ENCODE measurements at places on chromosomes 4 and X. TPM values are rescaled to one million over a fixed set of nuclear protein-coding genes. Genes with fewer than 3 reads are reported as not detected.

- DNase-seq, result peak; percentile 64
These were observed 104.1 kb downstream of the PHOX2B start for GRCh38 chr4:41644288-41644914.

GRCh38 chrX:20181598-20182329 is 40.1 kb upstream of the EIF1AX start:
- DNase-seq, result no peak

GRCh38 chrX:132200976-132201375 is 18.3 kb downstream of the RAP2C start:
- DNase-seq, result no peak

TEX13D gene
- not detected for polyA plus RNA-seq

GRCh38 chr4:145435646-145436045 is 46.0 kb upstream of the SMAD1 start:
- DNase-seq, result no peak

- DNase-seq, result no peak
These were observed 127.6 kb downstream of the EIF4E start for GRCh38 chr4:98801259-98801725.

DNA sequence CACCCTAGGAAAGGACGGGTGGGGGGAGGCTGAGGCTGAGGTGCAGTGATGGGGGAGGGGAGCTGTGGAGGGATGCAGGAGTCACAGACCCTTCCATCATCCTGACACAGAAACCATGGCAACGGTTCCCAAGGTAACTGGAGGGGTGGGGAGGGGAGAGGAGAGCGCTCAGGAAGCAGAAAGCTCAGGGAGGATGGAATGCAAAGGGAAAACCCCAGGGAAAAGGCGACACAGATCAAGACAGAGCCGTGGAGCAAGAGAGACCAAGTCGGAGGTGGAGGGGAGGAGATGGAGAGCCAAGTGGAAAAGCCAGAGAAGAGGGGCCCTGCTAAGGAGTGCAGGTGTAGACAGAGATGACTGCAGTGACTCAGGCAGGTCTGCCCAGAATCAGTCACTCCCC is 14.5 kb downstream of the L1CAM start:
- no peak for DNase-seq

COL4A5 gene
- 0.92 TPM for polyA plus RNA-seq

- DNase-seq, result no peak
These were observed 142.6 kb upstream of the SCML1 start for GRCh38 chrX:17594693-17595092.

DNA sequence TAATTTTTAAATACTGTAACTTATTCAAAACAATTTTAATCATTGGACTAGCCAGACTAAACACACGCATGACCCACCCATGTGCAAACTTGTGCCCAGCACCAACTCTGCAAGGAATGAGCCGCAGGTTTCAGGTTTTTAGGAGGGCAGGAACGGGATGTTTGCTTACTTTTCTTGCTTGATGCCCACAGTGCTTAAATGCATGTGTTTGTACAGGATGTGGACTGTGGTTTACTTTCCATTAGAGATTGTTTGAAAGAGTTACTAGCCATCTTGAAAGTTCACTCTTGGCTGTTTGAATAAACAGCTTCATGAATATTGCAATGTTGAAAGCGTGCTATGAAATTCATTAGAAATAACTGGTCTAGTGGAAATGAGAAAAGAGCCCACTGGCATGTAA is 83.3 kb downstream of the STK32B start:
- no peak for DNase-seq

GRCh38 chr4:76535603-76536372 is 100.8 kb downstream of the SHROOM3 start:
- DNase-seq, result no peak

- DNase-seq, result no peak
These were observed 381 bp downstream of the TXK start for GRCh38 chr4:48133669-48134068.

GRCh38 chr4:141081921-141082395 is 51.3 kb downstream of the RNF150 start:
- DNase-seq, result no peak

DNA sequence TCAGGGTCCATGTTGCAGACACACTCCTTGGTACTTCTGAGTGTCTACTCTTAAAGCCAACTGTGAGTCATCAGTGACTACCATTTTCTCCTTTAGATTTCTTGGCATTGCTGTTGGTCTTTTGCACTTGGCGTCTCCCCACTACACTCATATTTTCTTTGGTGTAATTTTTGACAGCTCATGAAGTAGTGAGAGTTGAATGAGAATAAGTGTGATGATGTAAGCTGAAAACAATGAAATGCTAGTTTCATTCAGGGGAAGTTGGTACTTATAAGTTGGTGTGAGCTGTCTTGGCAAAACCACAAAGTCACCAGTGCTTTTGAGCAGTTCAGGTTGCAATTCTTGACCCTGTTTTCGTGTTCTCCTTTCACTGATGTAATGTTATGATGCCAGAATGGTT is 142.9 kb upstream of the ARX start:
- DNase-seq, result no peak

DNA sequence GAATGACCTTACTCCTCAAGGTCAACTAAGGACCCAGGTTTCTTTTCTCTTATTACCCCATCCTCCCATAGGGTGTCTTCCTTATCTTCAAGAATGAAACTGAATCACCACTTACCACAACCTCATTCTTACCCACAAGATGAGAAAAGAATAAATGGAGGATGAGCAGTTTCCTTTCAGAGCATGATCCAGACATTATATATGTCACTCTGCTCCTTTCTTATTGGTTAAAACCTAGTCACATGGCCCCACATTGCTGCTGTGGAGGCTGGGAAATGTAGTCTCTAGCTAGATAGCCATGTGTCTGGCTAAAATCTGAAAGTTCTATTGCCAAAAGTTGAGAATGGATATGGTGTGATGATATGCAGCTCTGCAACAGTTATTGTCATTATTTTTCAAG is 62.4 kb upstream of the RAI2 start:
- DNase-seq, result no peak

DNA sequence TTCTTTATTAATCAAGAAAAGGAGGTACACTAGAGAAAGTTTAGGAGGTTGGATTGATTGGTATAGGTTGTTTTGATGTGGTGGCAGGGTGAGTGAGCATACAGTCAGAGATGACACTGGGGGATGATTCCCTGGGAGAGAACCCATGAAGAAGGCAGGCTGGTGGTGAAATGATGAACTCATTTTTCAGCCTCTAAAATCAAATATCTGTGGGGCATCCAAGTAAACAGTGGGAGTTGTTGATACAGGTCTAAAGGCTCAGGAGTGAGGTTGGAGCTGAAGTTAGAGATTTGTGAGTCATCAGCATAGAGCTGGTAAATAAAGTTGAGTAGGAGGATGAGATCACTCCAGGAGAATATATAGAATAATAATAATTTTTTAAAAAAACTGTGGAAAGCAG is 10.0 kb upstream of the AP1S2 start:
- DNase-seq, result no peak

RNF128 gene
- polyA plus RNA-seq, result 19.8 TPM

IGSF1 gene
- 1.5 TPM for polyA plus RNA-seq

DNA sequence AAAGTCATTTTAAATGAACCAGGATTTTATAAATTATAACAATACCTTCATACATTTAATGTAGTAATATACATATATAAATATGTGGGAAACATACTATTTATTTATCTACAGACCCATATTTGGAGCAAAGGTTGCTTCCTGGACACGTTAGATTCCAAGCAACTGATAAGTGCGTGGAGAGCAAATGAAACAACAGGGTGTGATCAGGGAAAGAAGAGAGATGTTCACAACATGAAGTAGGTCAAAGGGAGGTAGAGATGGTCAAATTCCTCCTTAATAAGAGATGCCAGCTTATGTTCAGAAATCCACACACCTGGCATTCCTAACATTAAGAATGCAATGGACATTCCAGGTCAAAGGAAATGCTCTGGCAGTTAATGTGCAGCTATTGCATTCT is 53.1 kb upstream of the HPGD start:
- no peak for DNase-seq

CTAG1A gene
- polyA plus RNA-seq, result not detected

ASB5 gene
- 0.08 TPM for polyA plus RNA-seq

DNA sequence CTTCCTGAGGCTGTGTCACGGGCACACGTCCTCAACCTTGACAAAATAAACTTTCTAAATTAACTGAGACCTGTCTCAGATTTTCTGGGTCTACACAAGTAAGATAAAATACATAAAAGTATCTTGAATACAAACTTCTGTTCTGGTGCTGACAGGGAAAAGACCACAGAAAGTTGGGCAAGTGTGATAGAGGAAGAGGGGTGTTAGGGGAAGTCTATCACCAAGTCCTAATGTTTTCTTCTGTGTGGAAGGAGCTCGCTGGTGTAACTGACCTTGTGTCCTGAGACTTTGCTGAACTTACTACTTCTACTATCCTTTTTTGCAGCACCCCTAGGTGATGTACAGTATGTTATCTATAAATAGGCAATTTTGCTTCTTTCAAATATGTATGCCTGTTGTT is 97.0 kb upstream of the STIM2 start:
- no peak for DNase-seq

RASL11B gene
- 0.76 TPM for polyA plus RNA-seq

- DNase-seq, result peak; percentile 69
These were observed 8.3 kb upstream of the ASB5 start for GRCh38 chr4:176277162-176277904.

ARAP2 gene
- 3.2 TPM for polyA plus RNA-seq

- DNase-seq, result peak; percentile 81
These were observed 551 bp downstream of the NPNT start for GRCh38 chr4:105895583-105896460.

DNA sequence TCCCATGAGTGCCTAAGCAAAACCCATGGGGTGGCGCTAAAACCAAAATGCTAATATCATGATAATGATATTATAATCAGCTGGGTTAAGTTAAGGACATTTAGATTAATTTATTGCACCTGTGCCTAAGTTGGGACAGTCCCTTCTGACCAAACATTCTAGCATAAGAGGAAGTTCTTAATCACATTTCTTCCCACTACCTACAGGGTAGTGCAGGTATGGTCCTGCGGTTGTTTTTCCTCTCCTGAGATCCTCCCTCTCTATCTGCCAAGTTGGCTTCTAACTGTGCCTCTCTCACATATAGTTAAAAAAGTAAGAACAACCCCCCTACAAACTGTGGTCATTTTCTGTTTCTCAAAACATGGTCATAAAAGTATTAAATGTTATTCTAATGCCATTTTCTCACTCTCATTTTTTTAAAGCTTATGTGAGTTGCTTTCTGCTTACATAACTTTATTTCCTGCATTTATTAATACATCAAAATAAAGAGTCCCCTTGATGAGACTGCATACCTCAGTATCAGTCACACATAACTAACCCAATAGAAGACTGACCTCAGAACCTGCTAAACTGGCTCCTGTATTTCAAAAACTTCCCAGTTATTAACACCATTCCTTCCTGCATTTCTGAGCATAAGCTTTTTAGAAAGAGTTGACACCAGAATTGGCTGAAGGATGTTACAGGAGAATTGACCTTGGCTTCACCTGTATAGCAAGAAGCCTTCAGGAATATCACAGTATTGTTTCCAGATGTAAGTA is 1332.5 kb downstream of the FSTL5 start:
- no peak for DNase-seq

- no peak for DNase-seq
These were observed 165.9 kb downstream of the PDGFC start for GRCh38 chr4:156805696-156806095.

DNA sequence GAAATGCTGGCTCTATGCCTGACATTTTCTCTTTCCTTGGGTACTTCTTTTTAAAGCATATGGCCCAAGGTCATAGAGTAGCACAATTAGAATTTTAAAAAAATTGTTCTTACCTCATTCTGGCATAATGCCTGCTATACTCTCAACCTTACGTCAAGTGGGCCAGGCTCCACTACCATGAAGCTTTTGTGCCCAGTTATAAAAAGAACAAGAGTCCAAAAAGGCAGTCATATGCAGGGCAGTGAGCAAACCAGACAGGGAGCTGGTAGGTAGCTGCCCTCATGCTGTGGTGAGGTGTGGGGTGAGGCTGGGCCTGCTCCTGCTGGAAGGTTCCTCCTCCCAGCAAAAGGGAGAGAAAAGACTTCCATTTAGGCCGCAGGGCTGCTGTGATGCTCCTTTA is 64.4 kb upstream of the UCP1 start:
- no peak for DNase-seq

- no peak for DNase-seq
These were observed 230.3 kb downstream of the UNC5C start for GRCh38 chr4:95318483-95318882.

GRCh38 chr4:154415313-154415712 is 76.3 kb downstream of the DCHS2 start:
- no peak for DNase-seq

- DNase-seq, result no peak
These were observed 10.9 kb upstream of the RHOXF2 start for GRCh38 chrX:120147537-120147936.

- DNase-seq, result no peak
These were observed 689 bp downstream of the EXOC1L start for GRCh38 chr4:55820279-55820678.

GABRQ gene
- polyA plus RNA-seq, result not detected

- no peak for DNase-seq
These were observed 1703.9 kb upstream of the TENM3 start for GRCh38 chr4:180539284-180539683.

CABS1 gene
- not detected for polyA plus RNA-seq

DNA sequence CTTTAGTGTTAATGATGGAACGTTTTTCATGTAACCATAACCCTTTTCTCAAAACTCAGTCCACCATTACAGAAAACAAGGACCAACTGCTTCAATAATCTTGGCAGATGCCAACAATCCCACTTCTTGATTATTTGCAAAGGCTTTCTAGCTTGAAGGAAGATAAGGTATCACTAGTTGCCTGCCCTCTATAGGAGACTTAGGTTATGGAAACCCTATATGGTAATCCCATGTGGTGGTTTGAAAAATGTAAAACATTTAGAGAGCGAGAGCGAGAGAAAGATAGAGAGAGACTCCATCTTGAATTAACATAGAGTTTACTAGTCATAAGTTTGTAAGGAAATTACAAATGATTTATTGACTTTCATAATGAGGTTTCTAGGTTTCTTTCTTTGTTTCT is 1627.5 kb upstream of the TENM3 start:
- no peak for DNase-seq
